ENCODE measurements at places on chromosomes 3 and 15.

DNA sequence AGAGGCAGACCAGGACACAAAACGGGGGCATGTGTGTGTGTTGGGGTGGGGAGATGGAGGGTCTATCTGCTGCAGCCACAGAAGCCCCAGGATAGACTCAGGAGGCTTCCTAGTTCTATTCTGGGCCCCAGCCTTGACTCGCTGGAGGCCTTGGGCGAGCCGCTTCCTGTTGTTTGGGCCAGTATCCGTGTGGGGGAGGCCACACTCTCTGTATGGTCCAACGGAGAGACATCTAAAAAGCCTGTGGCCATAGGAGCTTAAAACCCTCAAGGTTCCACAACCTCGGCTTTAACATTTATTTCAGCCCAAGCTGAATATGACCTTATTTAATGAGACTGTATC lies 32.8 kb downstream of the POC1A start:
- DNase-seq: no peak

- no peak for DNase-seq
Measured at GRCh38 chr3:105865867-105866350, 2.9 kb downstream of the CBLB start.

GRCh38 chr15:68051109-68051508 lies 3.0 kb upstream of the PIAS1 start:
- DNase-seq: no peak

GRCh38 chr3:165754219-165755007 lies 82.8 kb downstream of the BCHE start:
- no peak for DNase-seq

- DNase-seq: no peak
Measured at GRCh38 chr3:184952671-184953070, 140.7 kb downstream of the VPS8 start.

DNA sequence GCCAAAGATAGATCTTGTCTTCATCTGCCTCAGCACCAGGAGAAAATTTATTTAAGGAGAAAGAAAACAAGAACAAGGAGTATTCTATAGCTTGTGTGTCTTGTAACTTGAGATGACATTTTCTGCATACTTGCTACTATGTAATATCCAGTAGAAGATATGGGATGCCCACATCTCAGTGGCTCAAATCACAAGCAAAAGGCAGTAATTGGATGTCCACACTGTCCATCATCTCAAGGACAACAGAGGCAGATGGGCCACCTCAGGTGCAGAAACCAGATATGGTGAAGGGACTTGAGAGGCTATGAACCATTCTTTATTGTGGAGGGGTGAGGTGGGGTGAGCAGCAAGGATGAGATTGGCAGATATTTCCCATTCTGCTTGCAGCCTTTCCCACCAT lies 309.0 kb downstream of the GBE1 start:
- no peak for DNase-seq

- no peak for DNase-seq
Measured at GRCh38 chr3:141248064-141248463, 16.4 kb downstream of the PXYLP1 start.

DNA sequence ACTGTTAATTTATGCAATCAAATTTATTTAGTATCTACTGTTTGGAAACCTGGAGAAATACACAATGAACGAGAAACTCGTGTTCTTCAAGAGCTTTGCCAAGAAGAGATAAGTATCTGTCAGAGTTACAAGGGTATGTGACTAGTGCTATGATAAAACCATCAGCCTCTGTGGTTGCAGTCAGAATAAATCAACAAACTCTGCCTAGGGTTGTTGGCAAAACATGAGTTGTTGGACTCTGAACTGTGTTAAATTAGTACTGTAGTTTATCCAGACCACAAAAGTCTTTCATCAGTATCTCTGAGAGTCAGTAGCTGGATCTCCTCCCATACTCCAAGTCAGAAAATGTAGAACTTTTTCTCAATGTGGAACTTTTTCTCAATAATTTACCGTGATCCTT lies 918.4 kb downstream of the NAALADL2 start:
- DNase-seq: no peak

DNA sequence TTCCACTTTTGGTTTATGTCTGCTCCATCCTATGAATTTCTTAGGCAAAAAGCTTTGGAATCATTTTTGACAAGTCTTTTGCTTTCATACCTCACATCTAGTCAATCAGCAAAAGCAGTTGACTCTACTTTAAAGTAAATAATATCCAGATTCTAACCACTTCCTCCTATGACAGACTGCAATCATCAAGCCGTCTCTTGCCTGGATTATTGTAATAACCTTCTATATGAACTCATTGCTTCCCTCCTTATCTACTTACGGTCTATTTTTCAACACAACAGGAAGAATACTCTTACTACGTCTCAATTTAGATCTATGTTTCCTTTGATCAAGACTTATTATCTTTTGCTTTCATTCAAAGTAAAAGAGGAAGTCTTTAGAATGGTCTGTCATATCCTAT lies 20.7 kb downstream of the CLDN1 start:
- no peak for DNase-seq

DNA sequence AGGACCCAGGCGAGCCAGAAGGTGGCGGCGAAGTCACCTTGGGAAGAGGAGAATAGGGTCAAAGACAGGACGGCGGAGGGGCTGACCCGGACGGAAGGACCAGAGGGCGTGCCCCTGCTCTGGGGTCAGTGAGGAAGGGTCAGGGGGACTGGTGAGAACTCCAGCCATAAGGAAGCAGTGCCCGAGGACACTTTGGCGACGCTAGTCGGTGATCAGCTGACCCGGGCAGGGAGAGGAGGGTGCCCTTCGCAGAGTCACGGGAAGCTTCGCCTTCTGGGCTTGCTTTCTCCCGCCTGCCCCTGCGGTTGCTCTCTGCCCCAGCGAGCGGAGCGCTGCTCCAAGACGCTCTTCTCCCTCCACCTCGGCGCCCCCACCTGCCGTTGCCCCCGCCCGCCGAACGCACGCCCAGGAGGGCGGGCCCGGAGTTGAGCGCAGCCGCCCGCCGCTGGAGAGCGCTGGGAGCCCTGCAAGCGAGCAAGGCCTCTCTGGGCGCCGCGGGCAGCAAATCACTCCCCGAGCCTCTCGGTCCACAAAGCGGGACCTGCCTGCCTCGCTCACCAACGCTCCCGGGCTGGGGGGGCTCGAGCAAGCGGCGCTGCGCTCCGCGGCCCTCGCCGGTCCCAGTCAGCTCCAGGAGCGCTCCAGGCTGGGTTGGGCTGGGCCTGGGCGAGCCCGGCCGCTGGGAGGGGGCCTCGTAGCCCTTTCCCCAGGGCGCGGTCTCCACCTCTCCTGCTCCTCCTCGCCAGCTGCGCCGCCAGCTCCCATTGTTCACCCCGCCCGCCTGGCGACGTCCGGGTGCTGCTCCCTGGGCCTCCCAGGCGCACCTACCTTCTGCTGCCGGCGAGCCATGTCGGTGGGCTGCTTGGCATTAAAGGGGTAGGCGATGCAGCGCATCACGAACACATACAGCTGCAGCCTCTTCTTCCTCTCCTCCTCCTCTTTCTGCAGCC lies 1.2 kb downstream of the CADPS start:
- no peak for DNase-seq

DNA sequence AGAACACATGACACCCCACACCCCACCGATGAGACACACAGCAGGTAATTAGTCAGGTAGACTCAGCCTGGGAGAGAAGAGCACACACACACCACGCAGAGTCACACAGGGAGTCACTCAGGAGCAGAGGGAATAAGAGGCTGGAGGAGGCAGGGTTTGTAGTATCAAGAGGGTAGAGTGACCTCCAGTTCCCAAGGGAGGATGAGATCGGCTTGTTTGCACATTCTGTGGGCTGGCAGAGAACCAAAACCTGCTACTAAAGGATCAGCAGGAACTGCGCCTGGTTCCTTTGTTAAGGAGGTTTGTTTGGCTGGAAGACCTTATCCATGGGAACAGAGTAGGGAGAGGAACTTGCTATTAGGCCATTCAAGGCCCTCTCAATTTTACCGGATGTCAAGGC lies 281.4 kb upstream of the SLCO3A1 start:
- peak; percentile 64 for DNase-seq

DNA sequence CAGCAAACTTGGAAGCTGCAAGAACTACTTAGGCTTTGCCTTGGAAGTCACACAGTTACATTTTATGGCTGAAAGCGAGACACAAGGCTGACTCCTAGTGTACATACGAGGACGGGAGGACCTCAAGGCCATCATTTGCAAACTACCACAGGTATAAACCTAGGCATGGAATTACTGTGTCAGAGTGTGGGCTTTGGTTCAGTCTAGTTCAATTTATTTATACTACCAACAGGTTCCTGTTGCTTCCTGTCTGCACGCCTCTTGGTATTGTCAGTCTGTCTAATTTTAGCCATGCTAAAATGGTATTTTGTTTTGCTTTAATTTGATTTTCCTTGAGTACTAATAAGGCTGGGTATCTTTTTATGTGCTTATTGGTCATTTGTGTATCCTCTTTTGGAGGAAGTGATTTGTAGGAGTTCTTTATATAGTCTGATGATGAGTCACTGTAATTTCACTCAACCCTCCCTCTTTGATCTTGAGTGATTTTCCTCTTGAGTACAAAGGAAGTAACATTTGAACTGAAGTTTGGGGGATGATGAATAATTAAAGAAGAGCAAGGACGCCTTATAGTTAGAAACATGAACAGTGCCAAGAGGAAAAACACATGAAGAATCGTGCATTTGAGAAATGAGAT lies 8.2 kb downstream of the ANKRD34C start:
- no peak for DNase-seq

GRCh38 chr3:132521901-132522300 lies 75.2 kb upstream of the ACKR4 start:
- DNase-seq: no peak

DNA sequence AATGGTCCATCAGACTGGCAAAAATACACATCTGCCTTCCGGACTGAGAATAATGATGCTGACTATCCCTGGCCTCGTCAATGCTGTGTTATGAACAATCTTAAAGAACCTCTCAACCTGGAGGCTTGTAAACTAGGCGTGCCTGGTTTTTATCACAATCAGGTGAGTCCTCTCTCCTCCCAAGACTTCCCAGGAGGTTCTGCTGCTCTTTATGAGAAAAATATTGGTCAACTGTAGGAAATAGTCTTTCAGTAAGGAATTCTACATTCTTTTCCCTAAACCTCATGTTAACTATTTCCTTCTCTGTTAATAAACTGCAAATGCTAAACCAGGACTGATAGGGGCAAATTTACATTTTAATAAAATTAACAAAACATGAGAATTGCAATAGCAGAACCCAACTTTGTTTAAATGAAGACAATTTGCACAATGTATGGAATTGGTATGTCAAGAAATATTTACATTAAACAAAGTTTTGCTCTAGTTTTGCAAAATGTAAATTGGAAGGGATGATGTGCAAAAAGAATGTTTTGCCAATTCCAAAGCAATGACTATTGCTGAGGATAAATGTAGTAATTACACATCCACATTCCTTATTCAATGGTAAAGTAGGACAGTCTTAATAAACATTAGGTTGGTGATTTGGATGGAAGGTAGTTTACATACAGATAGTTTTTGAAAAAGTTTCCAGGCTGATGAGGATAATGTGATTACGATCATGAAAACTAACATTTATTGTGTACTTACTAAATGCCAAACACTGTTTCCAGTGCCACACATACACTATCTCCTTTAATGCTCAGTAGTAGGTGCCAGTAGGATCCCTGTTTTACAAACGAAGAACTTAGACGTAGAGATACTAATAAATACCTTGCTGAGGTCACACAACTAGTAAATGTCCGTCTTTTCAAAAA lies 21.1 kb downstream of the UPK1B start:
- DNase-seq: no peak

DNA sequence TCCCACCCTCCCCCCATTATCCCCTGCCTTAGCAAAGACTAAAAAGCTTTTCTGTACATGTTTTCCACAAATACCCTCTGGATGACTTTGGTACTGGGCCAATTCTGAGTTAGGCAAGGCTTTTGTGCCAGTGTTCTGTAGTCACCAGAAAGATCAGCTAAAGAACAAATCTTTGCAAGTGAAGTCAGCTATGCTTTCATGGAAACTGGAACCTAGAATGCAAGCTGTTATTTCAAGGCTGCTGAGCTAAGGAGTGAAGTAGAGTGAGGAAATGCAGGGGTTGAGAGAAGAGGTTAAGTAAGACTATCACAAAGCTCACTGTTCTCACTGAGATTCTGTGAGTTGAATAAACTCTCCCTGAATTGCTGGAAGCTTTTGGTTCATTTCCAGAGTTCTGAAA lies 107.8 kb upstream of the CNTN3 start:
- DNase-seq: peak; percentile 19

- DNase-seq: no peak
Measured at GRCh38 chr3:50245831-50246516, 10.0 kb downstream of the GNAI2 start.

DNA sequence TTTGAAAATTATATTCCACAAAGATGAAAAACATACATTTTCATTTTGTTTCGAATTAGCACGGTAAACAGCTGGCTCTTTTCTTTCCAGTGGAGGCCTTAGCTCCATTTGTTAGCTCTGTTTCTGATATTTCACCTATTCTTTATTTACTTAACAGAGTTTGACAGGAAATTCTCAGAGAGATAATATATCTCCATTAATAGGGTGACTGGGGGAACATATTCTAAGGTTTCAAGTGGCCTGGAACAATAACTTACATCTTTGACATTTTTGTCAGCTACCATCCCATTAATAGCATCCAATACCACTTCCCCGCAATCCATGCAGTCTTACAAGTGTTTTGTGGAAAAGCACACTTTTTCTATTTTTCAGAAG lies 577.6 kb upstream of the MDFIC2 start:
- DNase-seq: no peak

DNA sequence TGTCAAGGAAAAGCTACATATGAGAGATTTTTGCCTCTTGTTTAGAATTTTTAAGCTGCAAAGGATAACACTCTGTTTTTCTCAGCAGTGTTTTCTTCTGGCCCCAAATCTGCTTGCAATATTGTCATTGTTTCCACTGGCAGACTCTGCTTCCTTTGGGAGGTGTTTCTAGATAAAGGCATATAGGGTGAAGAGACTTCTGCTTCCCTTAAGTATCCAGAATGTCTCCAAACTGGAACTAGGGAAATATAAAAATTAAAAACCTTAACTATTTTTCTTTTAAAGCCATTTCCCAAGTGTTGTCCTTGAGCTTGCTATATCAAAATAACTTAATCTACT lies 225.8 kb downstream of the CGGBP1 start:
- DNase-seq: no peak

GRCh38 chr3:64642327-64643151 lies 45.3 kb downstream of the ADAMTS9 start:
- no peak for DNase-seq

DNA sequence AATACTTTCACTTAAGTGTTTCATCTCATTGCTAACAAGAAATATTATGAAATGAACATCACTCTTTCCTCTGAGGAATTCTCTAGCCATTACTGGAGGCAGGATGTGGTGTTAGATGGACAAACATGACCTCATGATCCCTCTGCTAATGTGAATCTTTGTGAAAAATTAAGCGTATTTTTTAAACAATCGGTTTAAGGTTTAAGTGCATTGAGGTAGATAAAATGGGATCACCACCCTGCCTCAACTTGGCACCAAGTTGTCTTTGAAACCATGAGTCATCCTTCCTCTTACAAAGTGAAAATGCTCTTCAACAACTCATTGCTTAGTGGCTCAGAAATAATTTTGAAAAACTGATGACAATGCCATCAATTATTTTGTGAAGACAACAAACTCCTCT lies 76.0 kb upstream of the DCBLD2 start:
- DNase-seq: peak; percentile 96

GRCh38 chr3:188631291-188632010 lies 477.5 kb downstream of the LPP start:
- DNase-seq: no peak
